ENCODE measurements at places on chromosomes 13 and 19. TPM values are rescaled to one million over a fixed set of nuclear protein-coding genes. Genes with fewer than 3 reads are reported as not detected.

ACTL9 gene
- polyA plus RNA-seq: not detected

ACP5 gene
- 14.2 TPM for polyA plus RNA-seq

ZMYM2 gene
- polyA plus RNA-seq: 13.5 TPM

BIVM gene
- 8.7 TPM for polyA plus RNA-seq

SPATA13 gene
- 80.4 TPM for polyA plus RNA-seq

LAIR2 gene
- polyA plus RNA-seq: not detected
